Stimulated activated CD4-positive, alpha-beta T cell treated with anti-CD3 and anti-CD28 coated beads, Interleukin-1b, Interleukin-23, amount 100 ng/mL, for 1 hour (primary cell): ENCODE measurements at places on chromosomes 11 and 22.

GRCh38 chr11:124732230-124732629, 7.5 kb upstream of the NRGN start:
- no peak for DNase-seq

DNA sequence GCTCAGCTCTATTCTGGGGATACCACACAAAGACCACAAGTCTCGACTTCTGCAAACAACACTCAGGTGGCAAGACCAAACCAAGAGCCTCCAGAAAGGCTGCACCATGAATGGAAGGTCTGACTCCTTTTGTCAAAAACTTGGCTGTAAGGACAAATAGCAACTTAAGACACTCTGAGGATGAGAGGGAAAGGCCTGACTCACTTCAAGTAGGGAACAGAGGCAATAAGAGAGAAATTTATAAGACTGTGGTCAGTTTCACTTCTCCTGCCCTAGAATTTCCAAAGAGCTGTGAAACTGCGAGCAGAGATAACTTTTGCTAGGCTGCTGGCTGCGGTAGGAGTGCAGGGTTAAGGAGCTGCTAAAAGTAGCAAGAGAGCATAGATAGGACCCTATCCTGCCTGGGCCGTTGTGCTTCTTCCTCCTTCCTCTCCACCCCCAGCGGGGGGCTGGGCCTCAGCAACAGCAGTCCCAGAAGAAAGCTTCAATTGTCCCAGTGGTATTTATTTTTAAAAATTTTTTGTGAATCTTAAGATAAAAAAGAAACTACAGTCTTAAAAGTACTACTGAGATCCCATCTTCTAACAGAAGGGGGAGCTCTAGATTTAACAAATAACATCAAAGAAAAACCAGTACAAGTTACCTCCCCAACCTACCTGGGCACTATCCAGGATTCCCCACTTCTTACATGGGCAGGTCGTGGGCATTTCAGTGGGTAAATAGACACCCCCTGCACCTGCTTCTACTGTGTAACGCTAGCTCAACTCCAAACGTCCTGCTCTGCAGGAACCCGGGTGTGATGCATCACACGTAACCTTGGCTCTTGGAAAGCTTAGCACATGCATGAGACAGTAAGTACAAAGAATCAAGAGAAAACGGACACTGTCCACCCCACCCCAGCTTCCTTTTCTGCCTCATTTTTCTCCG, 66.4 kb downstream of the SGSM3 start:
- no peak for DNase-seq

DNA sequence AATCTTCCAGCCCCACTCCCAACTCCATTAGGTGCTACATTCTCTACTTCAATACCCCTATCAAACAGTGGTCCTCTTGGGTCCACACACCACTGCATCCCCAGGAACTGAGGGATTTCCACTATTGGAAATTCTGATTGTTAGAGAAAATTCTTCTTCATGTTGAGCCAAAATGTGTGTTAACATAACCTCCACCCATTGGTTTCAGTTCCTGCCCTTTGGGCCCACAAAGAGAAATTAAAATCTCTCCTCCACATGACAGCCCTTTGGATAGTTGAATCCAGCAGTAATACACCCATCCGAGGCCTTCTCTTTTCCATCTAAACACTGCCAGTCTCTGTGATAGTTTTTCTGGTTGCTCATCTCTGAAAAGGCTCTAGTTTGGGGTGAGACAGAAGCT, 2.1 kb downstream of the VSIG2 start:
- no peak for DNase-seq

GRCh38 chr11:64206457-64207255, at the start of gene FERMT3:
Gene FERMT3 (plus strand): TSS chr11:64206721. CDS start chr11:64207365, 644 bp downstream.
- no peak for DNase-seq

- DNase-seq = no peak
These were observed 816 bp upstream of the PHRF1 start for GRCh38 chr11:575313-575995.

GRCh38 chr11:122348659-122349409, 232.8 kb upstream of the BLID start:
- DNase-seq = no peak

GRCh38 chr11:122440811-122441665, 214.5 kb upstream of the UBASH3B start:
- DNase-seq = no peak

DNA sequence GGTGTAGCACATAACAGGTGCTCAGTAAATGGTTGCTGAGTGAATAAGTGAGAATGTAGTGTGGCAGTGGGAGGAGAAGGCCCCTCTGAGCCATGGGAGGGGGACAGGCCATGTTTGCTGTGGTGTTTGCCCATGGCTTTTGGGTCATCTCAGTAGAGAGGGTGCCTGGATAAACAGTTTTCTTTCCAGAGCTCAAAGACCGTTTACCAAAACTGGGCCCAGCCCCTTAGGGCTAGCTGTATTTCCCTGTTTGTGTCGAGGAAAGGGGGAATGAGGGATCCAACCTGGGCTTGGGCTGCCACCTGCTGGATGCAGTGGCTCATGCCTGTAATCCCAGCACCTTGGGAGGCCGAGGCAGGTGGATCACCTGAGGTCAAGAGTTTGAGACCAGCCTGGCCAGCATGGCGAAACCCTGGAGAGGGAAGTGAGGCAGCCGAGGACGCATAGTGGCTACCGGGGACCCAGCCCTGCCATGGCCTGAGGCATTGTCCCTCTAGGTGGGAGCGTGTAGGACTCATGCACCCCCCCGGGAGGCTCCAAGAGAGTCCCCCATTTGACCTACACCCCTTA, 8.7 kb upstream of the LTO1 start:
- DNase-seq = no peak

DNA sequence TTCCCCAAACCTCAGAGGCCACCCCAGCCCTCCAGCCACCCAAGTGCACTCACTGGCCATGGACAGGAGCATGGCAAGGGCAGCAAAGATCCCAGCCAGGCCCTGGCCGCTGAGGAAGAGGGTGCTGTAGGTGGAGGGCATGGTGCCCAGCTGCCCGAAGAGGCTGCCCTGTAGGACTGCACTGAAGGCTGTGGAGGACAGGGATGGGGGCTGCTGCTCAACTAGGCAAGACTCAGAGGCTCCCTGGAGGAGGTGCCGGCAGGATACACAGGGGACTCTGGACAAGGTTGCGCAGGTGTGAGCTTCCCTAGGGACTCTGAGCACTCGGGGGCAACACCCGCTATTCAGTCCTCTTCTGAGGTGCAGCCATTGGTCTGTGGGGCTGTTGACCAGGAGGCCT, 3.1 kb downstream of the SLC29A2 start:
- no peak for DNase-seq

- DNase-seq = no peak
These were observed 79.7 kb downstream of the MAML2 start for GRCh38 chr11:96263238-96263763.

DNA sequence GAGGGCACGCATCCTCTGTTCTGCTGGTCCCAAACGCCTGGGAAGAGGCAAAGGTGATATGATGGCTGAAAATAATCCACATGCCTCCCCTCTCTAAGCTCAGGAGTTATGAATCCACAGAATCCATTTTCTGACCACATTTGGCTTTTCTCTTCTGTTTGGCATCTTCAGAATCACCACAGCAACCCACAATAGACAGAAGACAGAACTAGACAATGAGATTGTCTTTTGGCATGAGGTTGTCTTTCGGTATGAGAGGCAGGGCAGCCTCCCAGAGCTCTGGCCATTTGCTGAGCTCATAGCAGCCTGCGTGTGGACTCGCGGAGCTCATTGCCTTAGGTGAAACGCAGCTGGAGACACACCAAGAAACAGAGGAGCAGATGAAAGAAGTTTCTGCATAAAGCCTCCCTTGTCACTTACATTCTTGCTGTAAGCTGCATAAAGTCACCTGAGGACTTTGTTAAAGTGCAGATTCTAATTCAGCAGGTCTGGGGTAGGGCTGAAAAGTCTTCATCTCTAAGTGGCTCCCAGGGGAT, 868.0 kb downstream of the NTM start:
- DNase-seq = no peak

DNA sequence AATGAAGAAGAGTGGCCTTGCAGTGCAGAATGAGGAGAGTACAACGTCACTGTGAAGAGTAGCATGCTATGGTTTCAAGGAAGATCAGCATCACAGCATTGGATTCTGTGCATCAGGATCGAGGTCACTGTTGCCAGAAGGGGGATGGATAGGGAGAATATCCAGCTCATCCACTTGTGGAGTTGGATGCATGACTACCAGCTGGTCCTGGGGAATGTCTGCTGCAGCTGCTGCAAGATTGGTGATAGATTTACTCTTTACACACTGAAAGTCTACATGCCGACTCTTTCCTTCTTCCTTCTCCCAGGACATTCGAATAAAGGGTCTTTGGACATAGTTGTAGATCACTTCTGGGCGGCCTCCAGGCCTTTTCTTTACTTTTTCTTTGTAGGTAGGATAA, 74.3 kb downstream of the BTBD10 start:
- DNase-seq = no peak

GRCh38 chr11:41665441-41666360, 206.2 kb upstream of the LRRC4C start:
- no peak for DNase-seq

DNA sequence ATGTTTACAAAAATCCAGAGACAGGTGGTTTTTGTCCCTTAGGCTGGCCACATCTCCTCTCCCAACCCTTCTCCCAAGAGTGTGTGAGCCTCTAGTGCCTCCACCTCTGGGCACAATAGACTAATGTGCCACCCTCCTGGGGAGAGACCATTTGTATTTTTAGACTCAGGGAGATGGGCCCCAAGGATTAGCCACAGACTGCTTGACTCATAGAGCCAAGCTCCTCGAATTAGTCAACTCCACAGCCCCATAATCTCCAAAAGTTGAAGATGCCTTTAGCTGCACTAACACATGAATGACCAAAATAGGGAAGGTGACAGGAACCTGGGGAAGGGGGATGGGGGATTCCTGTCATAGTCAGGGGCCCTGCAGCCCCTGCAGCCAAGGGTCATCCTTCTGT, 53.0 kb upstream of the LRRC32 start:
- DNase-seq = no peak

GRCh38 chr11:15091175-15091574, 17.8 kb downstream of the CALCB start:
- DNase-seq = no peak

DNA sequence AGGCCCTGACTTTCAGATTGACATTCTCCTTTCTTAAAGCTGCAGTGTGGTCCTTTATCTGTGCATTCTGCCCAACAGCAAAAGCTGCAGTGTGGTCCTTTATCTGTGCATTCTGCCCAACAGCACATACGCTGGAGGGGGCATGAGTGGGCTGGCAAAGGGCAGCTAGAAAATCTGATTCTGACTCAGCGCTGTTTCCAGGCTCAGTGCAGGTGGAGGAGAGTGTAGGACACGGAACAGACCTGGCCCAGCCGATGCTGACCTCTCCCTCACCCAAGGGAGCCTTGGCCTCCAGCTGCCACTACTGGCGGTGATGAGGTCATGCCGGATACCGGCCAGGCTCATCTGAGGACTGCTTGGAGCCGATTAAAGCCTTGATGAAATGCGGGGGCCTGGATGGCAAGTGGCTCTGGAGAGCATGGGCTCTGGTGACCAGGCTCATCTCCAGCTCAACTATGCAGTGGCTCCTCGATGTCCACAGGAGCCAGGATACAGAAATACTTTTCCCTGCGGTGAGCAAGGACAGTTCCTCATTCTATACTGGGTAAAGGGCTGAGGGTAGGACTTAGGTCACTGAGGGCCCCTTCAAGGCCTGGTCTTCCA, 84.6 kb downstream of the CLPB start:
- no peak for DNase-seq

DNA sequence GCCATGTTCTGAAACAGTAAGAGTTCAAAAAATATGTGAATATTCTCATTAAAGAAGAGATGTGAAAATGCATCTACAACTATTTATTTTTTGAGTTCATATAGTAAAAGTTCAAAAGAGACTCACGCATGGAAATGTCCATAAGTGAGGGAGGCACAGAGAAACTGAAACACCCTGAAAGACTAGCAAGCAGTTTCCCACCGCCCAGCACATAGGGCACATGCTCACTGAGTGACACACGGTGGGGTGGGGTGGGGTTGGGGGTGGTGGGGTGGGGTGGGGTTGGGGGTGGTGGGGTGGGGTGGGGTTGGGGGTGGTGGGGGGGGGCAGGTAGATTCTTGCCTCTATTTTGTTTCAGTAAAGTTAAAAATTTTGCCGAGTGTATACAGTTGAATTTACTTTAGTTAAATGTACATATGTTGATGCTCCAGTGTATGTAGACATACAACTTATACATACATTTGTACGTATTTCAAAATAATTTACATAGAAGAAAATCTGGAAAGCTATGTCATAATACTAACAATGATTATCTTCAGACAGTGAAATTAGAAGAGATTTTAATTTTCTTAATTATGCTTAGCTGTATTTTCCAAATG, 6.3 kb downstream of the CCDC34 start:
- no peak for DNase-seq

DNA sequence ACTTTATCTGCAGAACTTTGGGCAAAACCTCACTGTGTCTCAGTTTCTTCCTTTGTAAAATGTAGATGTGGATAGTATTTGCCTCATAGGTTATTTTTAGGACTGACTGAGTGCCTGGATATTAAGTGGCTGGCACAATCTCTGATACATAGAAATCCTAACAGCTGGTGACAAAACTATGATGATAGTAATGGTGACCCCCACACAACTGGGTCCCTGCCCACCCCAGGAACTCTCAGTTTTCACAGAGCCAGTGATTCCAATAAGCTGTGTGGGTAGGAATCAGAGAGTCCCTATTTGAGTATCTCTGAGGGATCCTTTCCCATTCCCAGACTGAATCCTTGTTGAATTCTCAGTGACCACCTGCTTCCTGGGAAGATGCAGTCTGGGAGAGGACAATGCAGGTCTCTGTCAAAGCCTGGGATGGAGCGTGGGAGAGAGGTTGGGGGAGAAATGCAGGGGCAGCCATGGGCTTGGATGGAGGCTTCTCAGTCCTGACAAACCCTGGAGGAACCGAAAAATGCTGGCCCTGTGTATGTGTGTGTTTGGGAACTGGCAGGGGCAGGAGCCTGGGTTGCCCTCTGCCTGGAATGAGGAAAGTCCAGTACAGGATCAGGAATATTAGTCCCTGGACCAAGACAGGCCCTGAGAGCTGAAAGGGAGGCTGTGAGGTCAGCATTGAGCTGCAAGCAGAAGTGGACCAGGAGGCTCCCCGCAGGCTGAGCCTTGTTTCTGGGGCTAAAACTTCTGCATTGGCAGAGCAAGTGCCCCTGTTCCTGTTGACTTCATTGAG, 6.1 kb upstream of the P2RY6 start:
- no peak for DNase-seq

- DNase-seq = no peak
These were observed 21.2 kb downstream of the PDGFD start for GRCh38 chr11:104142698-104143097.

- DNase-seq = no peak
These were observed 24.6 kb downstream of the MOV10L1 start for GRCh38 chr22:50114221-50115021.

DNA sequence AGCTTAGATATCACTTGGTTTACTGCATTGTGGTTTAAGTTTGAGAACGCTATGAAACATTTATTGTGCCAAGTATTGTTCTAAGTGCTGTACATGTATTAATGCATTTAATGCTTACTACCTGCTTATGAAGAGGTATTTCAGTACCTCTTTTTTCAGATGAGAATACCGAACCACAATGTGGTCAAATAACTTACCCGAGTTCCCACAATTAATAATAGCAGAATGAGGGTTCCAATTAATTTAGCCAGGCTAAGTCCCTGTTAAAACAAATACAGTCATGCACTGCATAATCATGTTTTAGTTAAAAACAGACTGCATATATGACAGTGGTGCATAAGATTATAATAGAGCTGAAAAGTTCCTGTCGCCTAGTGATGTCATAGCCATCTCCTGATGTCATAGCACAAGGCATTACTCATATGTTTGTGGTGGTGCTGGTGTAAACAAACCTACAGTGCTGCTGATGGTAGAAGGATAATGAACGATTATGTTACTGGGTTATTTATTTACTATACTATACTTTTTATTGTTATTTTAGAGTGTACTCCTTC, 4.3 kb downstream of the ZC3H12C start:
- DNase-seq = no peak
